ENCODE measurements at places on chromosomes 7 and 10.
A peak's percentile ranks its signal among the peaks of the same experiment; 100 is the strongest.

DNA sequence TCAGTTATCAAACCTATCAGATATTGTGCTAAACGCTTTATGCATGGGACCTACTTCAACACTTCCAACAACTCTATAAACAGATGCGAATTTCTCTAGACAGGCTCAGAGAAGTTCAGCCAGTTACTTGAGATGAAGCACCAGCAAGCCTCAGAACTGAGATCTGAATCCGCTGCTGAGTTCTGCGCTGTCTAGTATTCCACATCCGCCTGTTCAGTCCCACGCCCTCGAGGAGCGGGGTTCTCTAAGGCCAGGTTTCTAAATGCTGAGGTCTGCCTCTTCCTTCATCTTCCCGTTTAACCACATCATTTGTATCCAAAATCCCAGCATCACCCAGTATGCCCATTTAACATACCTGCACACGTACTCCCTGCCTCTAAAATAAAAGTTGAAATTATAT lies 297.8 kb upstream of the ZNF32 start:
- DNase-seq = no peak

- DNase-seq = no peak
Measured at GRCh38 chr10:111598433-111599059, 521.7 kb downstream of the ADRA2A start.

DNA sequence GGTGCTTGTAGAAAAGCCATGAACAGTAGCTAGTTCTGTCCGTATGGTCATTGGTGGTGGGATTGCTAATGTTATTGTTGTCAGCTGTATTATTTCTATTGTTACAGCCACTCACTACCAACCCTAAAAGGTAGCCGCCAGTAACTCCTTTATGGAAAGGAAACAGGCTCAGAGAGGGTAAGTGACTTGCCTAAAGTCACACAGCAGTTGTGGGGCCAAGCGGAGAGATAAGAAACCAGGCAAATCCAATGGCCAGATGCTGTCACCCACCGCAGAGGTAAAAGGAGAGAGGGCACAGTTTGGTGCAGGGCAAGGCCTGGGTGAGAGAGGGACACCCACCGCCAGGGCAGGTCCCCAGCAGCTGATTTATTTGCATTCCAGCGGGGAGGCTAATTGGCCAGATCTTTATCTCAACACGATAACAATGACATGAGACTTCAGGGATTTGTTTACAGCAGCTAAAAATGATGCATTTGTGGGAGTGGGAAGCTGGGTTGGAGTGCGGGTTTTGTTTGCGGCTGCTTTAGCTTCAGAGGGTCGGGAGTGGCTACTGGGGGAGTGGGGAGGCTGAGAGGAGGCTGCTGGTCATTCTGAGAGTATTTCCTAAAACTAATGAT lies 8.6 kb upstream of the NKX2-3 start:
- no peak for DNase-seq

DNA sequence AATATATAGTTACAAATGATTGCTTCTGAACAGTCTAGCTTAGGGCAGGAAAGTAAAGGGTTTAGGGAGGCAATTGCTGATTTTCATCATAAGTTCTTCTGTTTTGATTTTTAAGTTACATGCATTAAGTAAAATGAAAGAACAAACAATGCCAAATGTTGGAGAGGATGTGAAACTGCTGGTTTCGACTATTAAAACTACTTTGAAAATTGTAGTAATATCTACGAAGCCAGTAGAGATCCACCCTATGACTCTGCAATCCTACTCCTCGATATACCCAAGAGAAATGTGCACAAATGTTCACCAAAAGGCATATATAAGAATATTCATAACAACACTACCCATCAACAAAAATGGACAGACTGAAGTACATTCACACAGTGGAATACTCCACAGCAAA lies 24.3 kb downstream of the PDZD8 start:
- DNase-seq = no peak

DNA sequence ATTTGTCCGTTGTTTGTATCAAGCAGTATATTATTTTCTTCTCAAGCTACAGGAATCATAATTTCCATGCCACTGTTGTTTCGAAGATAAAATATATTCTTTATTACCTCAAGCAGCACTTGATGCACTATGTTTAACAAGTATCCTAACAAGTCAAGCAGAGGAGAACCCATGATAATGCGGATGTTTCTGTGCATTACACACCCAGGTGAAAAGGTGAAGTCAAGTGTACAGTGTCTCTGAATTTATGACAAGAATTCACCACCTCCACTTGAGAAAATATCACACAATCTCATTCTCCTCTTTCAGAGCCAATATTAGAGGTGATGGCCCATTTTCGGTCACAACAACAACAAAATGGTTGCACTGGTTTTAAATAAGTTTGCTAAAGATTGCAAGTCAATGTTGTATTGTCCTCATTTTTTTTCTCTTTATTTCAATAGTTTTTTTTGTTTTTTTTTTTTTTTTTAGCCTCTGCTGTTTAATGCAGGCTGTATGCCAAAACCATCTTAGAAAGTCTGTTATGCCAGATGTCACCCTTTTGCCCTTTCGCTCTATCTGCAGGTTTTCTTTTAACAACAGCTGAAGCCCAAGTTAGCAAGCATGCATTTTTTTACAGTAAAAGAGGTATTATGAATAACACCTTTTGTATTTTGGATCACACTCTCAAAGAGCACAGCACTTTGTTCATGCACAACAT lies 568.7 kb upstream of the LRRN3 start:
- DNase-seq = no peak

DNA sequence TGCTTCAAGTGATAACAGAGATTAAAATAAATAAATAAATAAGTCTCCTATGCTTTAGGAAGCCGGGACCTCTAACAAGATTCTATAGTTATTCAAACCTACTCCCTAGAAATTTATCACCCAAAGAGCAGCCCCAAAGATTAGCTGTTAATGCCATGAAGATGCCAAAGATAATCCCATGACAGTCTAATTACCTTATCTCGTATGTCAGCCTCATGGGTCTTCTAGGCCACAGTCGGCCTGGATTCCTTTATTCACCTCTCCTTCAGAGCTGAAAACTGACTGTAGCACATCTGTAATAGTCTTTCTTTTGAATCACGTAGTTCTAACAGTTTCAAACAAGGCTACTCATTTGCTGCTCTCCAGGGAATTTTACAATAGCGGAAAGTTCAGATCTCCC lies 24.2 kb downstream of the COL1A2 start:
- no peak for DNase-seq

DNA sequence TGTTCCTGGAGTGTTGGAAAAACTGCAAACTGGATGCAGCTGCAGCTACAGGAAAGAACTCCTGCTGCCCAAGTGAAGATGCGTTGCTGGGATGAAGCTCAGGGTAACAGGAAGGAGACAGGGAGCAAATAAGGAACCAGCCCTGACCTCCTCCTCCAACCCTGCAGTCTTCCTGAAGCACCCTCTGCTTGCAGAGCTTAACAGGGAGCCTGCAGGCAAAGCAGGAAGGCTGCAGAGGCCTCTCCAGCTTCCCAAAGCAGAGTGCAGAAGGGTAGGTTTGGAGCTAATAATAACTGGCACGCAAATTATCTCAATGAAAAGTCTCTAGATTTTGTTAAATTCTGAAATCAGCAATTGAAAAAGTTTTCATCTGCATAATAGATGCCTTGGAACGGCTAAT lies 92.5 kb downstream of the SORCS1 start:
- DNase-seq = no peak

- DNase-seq = no peak
Measured at GRCh38 chr7:100854146-100854895, 1.8 kb downstream of the SLC12A9 start.

GRCh38 chr7:12685550-12685949 lies 1.9 kb upstream of the ARL4A start:
- DNase-seq = no peak

DNA sequence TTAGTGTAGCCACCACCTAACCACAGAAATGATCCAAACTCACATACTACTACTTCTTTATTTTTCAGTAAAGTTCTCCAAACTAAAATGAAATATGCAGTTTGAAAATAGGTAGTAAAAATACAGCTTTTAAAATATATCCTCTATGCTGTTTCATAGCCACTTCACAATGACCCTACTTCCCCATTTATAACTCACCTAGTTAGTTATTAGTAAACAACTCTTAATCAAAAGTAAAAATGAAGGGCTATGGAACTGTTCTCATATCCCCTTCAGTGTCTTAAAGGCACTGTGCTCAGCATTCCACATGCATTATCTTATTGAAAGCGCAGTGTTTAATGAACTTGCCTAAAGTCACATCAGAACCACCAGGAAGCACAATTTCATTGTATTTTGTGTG lies 43.5 kb downstream of the KMT2C start:
- no peak for DNase-seq

- DNase-seq = no peak
Measured at GRCh38 chr7:99203092-99203491, 4.8 kb downstream of the KPNA7 start.

- DNase-seq = peak; percentile 18
Measured at GRCh38 chr10:59865101-59865500, 41.3 kb downstream of the CCDC6 start.

GRCh38 chr7:25752967-25753791 lies 398.8 kb upstream of the NFE2L3 start:
- DNase-seq = no peak

DNA sequence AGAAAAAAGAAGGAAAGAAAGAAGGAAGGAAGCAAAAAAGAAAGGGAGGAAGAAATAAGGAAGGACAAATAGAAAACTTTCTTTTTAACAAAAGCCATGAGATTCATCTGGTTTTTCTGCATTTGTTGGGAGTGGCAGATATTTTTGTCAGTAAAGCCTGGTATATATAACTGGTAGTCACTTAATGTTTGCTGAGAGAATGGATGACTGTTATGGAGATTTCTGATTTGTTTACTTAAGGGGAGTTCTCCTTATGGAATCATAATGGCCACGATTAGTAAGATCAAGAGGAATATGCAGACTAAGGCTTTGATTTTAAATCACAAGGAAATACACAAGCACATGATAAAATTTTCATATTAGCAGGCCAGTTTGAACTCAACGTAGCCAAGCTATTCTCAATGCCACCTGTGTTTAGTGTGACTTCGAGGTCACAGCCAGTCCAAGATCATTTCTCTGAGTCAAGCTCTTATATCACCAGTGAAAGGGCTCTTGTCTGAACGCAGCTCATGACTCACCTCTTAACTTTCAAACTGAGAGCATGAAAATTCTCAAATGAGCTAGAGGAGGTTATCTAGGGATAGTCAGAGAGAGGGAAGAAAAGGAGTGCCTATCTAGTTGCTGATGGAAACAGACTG lies 445.1 kb upstream of the ZMIZ1 start:
- peak; percentile 63 for DNase-seq

All from epithelial cell of prostate (primary cell).